ENCODE measurements at places on chromosomes 13 and 19.

- no peak for DNase-seq
Observed at GRCh38 chr13:114124921-114125320, 7.5 kb downstream of the RASA3 start.

GRCh38 chr19:31749231-31749630 lies 400.0 kb upstream of the TSHZ3 start:
- no peak for DNase-seq

- DNase-seq, result no peak
Observed at GRCh38 chr13:25042151-25042865, 53.6 kb upstream of the PABPC3 start.

DNA sequence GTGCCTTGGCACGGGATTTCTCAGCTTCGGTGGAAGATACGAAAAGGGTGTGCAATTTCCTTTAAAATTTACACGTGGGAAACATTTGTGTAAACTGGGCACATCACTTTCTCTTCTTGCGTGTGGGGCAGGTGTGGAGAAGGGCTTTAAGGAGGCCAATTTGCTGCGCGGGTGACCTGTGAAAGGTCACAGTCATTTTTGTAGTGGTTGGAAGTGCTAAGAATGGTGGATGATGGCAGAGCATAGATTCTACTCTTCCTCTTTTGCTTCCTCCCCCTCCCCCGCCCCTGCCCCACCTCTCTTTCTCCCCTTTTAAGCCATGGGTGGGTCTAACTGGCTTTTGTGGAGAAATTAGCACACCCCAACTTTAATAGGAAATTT lies 7.2 kb downstream of the SLITRK5 start:
- DNase-seq, result no peak

- no peak for DNase-seq
Observed at GRCh38 chr19:18832306-18833140, 764 bp downstream of the UPF1 start.

DNA sequence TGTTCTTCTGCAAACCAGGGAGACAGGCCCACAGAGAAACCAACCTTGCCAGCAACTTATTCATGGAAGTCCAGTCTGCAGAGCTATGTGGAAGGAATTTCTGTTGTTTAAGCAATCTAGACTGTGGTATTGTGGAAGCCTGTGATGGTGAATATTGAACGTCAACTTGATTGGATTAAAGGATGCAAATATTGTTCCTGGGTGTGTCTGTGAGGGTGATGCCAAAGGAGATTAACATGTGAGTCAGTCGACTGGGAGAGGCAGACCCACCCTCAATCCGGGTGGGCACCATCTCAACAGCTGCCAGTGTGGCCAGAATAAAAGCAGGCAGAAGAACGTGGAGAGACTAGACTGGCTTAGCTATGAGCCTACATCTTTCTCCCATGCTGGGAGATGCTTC lies 606.0 kb downstream of the EFNB2 start:
- DNase-seq, result no peak

- no peak for DNase-seq
Observed at GRCh38 chr13:111325941-111326620, 5.6 kb downstream of the TEX29 start.

DNA sequence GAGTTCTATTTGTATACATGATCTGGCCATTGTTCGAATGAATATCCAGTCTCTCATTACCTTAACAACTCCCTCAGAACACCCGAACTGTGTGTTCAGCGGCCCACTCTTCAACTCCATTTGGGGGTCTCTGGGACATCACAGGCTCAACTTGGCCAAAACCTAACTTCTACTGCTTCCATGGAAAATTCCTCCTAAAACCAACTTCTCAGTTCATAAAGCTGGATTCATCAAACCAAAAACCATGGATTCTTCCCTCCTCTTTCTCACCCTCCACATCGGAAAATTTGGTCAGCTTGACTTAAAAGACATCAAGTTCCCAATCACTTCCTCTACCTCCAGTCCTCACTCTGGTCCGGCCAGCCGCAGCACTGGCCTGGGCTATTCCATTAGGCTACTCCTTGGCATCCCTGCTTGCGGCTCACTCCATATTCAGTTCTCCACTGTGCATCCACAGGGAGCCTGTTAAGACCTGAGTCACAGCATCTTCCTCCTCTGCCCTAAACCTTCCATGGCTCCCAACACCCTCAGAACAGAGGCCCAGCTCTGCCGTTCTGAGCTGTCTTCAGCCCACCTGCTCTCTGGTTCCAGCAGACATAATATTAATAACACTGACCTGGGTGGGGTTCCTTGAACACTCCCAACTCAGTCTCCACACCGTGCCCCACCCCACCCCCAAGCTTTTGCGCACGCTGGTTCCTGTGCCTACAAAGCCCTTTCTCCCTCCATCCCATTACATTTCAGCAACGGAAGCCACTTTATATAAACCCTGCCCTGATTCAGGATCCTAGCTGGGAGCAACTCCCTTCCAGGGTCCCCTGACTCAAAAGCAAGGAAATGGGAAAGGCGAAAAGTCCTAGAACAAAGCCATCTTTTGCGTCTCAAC lies 1.1 kb downstream of the ZNF792 start:
- no peak for DNase-seq

DNA sequence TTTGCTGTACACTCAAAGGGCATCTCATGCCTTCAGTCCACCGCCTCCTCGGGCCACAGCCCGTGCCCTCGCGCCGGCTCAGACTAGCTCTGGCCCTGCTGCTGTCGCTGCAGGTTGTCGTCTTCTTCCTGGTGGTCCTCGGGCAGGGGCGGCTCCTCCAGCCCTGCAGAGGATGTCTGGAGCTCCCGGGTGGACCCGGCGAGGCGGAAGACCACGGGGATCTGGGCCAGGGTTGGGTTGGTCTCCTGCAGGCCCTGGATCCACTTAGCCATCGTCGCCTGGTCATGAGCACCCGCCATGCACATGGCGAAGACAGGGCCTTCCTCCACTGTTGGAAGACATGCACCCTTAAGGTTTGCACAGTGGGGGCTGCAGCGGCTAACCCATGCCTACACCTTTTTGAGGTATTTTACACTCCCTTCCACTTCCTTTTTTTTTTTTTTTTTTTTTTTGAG lies 489 bp upstream of the ZNF653 start:
- no peak for DNase-seq

- no peak for DNase-seq
Observed at GRCh38 chr19:55461974-55462626, 658 bp upstream of the ISOC2 start.

GRCh38 chr13:106530980-106531481 lies 4.4 kb downstream of the EFNB2 start:
- no peak for DNase-seq

DNA sequence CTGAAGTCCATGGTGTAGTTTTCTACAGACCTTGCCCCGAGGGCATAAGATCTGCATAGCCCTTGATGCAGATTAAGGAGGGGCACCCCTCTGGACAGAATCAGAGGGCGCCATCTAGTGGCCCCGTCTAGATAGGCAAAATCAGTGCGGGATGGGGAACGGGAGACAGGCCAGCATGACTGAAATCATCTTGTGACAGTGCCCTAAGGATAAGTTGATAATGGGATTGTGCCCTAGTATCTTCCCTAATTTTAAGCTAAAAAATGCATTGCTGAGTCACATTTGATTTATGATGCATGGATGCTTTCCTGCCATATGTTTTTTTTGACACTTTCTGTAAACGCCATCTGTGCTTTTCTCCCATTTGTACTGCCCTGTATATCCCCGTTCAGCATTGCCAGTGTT lies 19.0 kb upstream of the GPI start:
- DNase-seq, result no peak

DNA sequence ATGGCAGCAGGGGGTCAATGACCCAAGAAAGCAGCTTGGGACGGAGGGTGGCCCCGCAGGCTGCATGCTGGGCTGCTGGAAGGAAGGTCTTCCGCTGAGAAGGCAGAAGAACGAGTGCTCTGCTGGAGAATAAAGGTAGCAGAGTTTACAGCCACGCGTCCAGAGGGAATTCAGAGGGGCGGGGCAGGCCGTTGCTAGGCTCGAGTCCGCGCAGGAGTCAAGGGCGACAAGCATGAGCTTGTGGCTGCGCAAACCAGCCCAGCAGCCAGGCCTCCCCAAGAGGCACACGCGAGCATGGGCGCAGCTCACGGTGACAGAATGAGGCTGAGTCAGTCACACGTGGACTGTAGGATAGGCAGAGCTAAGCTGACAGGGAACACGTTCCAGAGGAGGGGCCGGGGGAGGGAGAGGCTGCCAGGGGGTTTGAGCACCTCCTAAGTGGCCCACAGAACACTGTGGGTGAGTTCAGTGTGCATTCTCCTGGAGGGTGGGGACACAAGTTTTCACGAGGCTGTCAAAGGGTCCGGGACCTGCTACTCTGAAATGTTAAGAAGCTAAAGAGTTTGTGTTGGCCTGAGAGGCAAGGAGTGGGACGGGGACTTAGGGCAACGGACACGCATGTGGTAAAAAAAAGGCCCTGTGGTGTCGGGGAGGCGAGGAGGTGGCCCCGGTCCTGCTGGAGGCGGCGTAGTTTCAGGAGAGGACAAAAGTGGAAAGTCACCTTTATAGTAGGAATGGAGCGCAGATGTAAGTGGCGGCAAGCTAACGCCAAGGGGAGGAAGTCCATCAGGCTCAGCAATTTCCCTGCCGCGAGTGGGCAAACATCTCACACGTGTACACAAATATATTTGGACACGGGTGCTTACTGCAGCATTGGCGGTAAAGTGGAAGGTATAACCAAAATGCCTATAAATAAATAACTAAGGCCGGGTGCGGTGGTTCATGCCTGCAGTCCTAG lies 17.7 kb downstream of the RFX2 start:
- no peak for DNase-seq

GRCh38 chr13:95858286-95859075 lies 181.5 kb downstream of the DNAJC3 start:
- peak; percentile 56 for DNase-seq

DNA sequence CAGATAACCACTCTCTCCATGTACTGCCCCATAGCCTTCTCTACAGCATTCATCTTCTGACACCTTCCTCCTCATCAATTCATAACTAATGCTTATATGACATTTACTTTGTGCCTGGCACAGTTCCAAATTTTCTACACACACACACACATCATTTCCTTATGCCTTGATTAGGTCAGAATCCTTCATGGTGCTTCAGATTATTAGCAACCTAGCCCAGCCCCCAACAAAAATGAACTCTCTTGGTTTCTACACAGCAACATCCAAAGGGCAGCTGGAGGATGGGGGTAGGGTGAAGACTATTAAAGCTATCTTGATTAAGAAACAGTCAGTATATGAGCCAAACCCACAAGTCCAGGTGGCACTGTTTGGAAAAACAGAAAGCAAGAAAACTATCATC lies 3.7 kb downstream of the RUBCNL start:
- DNase-seq, result no peak

- DNase-seq, result peak; percentile 35
Observed at GRCh38 chr19:17766543-17767131, 15.4 kb downstream of the FCHO1 start.

GRCh38 chr19:18594096-18594823 lies 5.7 kb downstream of the REX1BD start:
- DNase-seq, result no peak

DNA sequence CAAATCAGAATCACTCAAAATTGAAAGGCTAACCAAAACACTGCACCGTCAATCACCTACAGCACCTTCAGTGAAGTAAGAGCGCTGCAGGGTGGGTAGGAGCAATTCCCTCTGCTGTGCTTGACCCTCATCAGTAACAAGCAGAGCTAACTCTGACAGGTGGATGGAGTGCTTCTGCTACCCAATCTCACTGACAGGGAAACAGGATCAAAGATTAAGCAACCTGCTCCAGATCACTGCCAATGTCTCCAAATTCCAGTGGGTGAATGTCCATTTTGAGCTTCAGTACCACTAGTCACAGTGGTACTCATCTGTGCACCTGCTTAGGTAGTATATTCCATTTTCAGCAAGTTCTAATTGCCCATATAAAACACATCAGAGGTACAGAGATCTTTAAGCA lies 25.2 kb downstream of the BRD4 start:
- DNase-seq, result no peak

DNA sequence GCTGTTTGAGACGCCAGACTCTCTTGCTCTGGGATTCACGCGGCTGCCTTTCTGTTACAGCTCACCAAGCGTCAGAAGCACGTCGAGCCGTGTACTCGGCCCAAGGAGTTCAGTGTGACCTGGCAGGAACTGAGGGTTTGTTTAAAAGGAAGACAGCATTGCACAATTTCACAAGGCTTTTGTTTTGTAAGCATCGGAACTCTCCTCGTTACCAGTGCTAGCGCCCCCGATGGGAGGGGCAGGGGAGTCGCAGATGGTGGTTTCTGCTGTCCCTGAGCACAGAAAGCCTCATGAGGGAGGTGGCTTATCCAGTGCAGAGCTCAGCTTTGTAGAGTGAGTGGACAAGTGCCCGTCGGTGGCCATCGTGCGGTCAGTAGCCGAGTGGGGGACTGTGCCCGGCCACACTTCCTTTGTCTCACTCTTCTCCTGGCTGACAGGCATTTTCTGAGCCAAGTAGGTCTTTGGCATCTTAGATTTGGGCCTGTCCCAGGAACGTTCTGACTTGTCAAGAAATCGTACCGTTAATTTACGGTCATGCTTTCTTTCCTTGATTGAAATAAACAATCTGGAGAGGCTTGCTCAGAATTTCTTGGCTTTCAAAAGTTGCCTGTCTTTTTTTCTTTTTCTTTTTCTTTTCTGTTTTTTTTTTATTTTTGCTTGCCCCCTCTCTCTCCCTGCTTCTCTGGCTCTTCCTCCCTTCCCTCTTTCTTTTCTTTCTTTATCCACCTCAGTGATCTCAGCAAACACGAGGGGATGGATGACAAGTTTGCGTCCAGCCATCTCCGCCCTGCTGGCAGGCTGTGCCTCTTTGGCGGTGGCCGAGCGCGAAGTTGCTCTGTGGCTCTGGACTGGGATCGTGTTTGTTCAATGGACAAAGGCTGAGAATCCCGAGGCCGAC lies 7.7 kb downstream of the KDM4B start:
- peak; percentile 83 for DNase-seq

DNA sequence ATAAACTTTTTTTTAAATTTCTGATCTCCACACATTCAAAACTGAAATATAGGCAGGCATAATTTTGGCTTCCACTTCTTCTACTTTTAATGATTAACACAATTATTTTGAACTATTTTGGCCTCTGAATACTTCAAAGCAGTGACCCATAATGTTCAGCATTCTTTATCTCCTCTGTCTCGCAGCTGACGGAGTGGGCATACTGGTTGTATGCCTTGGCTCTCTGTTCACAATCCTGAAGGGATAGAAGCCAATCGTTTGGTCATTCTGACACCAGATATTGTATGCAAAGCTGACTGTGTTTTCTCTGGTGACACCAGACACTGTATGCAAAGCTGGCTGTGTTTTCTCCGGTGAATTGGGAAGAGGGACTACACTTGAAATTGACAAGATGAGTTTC lies 833.0 kb downstream of the EFNB2 start:
- no peak for DNase-seq

GRCh38 chr13:39765801-39766463 lies 110.5 kb downstream of the COG6 start:
- DNase-seq, result no peak

GRCh38 chr19:36963280-36963679 lies 47.1 kb downstream of the ZNF568 start:
- DNase-seq, result no peak
